Activated naive CD8-positive, alpha-beta T cell treated with anti-CD3 and anti-CD28 coated beads, Interleukin-2, amount 10 ng/mL, durations not matched to agents 7 days and 5 days (primary cell): ENCODE measurements at places on chromosomes 16 and 17. TPM values are rescaled to one million over a fixed set of nuclear protein-coding genes. Genes with fewer than 3 reads are reported as not detected.

GRCh38 chr17:38693700-38694329 lies 11.3 kb upstream of the MLLT6 start:
- no peaks in the 10 kb centered on the region for H3K36me3 ChIP-seq
- no peak overlapping the region for H3K4me3 ChIP-seq
- no peak for DNase-seq
- H3K27me3 ChIP-seq = no peaks in the 10 kb centered on the region
- no peak overlapping the region for H3K27ac ChIP-seq

DNA sequence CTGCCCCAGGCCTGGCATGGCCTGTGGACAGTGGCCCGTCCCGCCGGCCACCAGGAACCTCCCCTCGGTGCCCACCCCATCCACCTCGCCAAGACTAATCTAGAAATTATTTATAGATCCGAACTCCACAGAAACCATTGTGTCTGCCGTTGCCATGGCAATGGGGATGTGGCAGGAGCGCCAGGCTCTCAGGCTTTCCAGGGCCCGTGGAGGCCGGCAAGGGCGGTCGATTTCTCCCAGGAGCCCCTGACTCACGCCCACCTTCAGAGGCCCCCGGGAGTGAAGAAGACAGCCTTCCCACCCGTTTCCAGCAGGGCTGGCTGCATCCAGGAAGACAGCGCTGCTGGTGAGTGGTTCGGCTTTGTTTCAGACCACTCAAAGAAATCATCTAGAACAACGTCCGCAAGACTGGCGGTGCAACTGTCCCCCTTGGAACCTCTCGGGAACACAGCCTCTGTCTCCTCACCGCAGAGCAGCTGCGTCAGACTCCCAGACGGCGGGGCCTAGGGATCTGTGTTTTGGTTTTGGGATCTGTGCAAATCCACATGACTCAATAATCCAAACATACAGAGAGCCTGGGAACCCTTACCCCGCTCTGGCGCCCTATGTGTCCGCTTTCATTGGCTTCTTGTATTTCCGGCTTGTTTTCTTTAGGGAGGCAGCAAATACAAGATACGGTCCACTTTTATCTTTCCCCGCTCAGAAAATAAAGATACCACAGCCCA lies 48.5 kb upstream of the ZCCHC14 start:
- peaks cover 3% of the 10 kb centered on the region for H3K4me1 ChIP-seq
- H3K27ac ChIP-seq = no peak overlapping the region
- H3K27me3 ChIP-seq = peaks cover 34% of the 10 kb centered on the region
- no peak overlapping the region for H3K4me3 ChIP-seq

GRCh38 chr16:54336631-54337204 lies 50.1 kb upstream of the IRX3 start:
- DNase-seq = no peak
- peaks cover 10% of the 10 kb centered on the region for H3K27me3 ChIP-seq
- no peaks in the 10 kb centered on the region for H3K4me1 ChIP-seq
- no peak overlapping the region for H3K27ac ChIP-seq
- no peak overlapping the region for H3K4me3 ChIP-seq

DNA sequence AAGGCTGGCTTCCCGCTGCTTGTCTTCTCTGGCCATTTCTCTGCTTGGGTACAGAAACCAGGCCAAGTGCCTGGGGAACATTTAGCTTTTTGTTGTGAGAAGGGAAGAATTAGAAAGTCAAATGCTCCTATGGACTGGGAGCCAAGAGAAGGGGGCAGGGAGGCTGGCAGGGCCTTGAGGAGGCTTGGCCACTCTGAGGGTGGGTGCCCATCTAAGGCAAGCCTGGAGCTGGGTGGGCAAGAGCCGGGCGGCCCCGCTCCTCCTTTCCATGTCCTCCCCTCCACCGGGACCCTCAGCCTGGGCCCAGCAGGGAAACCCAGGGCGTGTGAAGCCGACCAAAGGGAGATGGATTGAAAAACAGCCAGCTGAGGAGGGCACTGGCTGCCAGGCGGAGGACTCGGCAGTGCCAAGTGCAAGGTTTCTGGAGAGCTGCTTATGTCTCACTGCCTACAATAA lies 69.4 kb downstream of the NTN1 start:
- no peaks in the 10 kb centered on the region for H3K4me1 ChIP-seq
- H3K36me3 ChIP-seq = no peaks in the 10 kb centered on the region
- DNase-seq = no peak
- no peak overlapping the region for H3K27ac ChIP-seq
- peaks cover 3% of the 10 kb centered on the region for H3K27me3 ChIP-seq
- H3K4me3 ChIP-seq = no peak overlapping the region

GRCh38 chr17:82599674-82600661 lies 48.3 kb downstream of the WDR45B start:
- no peak overlapping the region for H3K4me3 ChIP-seq
- no peak overlapping the region for H3K27ac ChIP-seq
- no peak for DNase-seq
- H3K27me3 ChIP-seq = no peaks in the 10 kb centered on the region

- no peaks in the 10 kb centered on the region for H3K36me3 ChIP-seq
- DNase-seq = no peak
- H3K27me3 ChIP-seq = no peaks in the 10 kb centered on the region
- H3K4me1 ChIP-seq = no peaks in the 10 kb centered on the region
- no peak overlapping the region for H3K27ac ChIP-seq
Measured at GRCh38 chr16:83019963-83020362, 393.2 kb downstream of the CDH13 start.

DNA sequence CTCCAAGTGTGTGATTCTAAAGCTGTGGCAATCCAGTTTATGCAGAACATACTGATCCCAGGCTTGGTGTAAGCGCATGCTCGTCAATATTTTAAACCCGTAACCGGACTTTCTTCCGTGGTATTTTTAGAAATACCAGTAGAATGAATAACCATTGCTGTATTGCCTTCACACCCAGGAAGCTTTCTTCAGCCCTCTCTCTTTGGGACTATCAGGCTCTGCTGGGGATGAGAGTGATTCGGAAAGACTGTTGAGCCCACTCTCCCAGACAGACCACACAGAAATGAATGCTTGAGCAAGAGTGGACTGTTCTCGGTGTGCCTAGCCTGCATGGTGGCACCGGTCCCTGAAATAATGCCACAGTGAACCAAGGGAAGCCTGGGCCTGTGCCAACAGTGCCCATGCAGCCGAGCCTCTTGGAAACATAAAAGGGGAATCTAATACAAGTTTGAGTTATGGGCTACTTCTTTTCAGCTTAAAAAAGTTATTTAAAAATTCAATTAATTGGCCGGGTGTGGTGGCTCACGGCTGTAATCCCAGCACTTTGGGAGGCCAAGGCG lies 89.9 kb upstream of the ELAC2 start:
- H3K27ac ChIP-seq = no peak overlapping the region
- no peak for DNase-seq
- H3K4me3 ChIP-seq = no peak overlapping the region
- H3K27me3 ChIP-seq = no peaks in the 10 kb centered on the region
- H3K36me3 ChIP-seq = no peaks in the 10 kb centered on the region
- no peaks in the 10 kb centered on the region for H3K4me1 ChIP-seq

- no peak overlapping the region for H3K27ac ChIP-seq
- no peaks in the 10 kb centered on the region for H3K36me3 ChIP-seq
- peaks cover 15% of the 10 kb centered on the region for H3K27me3 ChIP-seq
- no peaks in the 10 kb centered on the region for H3K4me1 ChIP-seq
Measured at GRCh38 chr16:52976539-52977167, 76.0 kb downstream of the CHD9NB start.

DNA sequence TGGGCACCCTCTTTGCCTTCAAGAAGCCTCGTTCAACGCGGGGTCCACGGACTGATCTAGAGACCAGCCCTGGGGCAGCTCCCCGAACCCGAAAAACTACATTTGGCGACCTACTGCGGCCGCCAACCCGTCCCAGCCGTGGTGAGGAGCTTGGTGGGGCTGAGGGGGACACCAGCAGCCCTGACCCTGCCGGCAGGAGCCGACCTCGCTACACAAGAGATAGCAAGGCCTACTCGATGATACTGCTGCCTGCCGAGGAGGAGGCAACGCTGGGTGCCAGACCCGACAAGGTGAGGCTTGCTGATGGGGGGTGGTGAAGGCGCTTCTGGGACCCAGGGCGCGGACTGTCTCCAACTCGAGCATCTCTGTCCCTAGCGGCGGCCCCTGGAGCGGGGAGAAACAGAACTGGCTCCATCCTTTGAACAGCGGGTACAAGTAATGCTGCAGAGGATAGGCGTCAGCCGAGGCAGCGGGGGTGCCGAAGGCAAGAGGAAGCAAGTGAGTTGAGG lies 5.6 kb downstream of the ACD start:
- H3K27ac ChIP-seq = peak overlapping the region; percentile 44
- H3K36me3 ChIP-seq = peaks cover 20% of the 10 kb centered on the region
- H3K4me3 ChIP-seq = no peak overlapping the region
- H3K4me1 ChIP-seq = peaks cover 14% of the 10 kb centered on the region

DNA sequence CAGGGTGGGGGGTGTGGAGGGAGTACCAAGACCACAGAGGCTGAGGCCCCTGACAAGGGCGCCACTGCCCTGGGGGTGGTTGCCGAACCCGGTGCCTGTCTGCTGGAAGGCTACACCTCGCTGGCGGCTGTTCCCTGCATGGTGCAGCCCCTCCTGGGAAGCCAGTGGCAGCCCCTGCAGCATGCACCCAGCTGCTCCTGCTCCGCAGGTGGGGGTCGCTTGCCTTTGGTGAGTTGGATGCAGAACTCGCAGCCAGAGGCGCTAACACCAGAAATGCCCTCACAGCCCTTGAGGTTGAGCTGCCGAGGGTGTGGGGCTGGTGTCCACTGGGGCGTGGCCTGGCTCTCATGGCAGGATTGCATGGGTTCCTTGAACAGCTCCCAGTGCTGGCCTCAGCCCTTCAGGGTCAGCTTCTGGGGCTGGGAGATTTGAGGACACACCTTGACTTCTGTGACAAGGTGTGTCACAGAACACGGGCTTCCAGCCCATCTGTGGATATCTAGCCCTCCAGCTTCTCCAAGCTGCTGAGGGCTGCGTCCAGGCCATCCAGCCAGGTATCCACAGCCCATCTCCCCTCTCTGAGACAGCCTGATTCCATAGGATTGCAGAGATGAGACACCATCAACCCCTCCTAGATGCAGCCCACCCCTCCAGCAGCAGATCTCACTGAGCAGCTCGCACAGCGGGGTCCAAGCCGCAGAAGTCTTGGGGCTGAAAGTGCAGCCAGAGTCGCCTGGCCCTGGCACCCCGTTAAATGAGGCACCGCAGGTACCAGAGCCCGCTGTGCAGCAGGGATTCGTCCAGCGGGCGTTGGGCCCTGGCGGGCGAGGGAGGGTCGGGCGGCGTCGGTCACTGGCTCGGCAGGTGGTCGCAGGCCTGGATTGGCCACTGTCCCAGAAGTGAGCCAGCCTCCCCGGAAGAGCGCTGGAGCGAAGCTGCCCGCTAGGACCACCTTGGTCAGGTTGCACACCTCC lies 586.3 kb downstream of the KCNJ18 start:
- H3K36me3 ChIP-seq = peaks cover 2% of the 10 kb centered on the region
- H3K27ac ChIP-seq = no peak overlapping the region
- no peaks in the 10 kb centered on the region for H3K4me1 ChIP-seq
- H3K4me3 ChIP-seq = no peak overlapping the region
- peaks cover 2% of the 10 kb centered on the region for H3K27me3 ChIP-seq
- DNase-seq = no peak

GRCh38 chr17:16534236-16534635 lies 34.8 kb downstream of the ZNF287 start:
- peaks cover 16% of the 10 kb centered on the region for H3K27me3 ChIP-seq
- no peak for DNase-seq
- H3K4me3 ChIP-seq = no peak overlapping the region
- no peak overlapping the region for H3K27ac ChIP-seq

DNA sequence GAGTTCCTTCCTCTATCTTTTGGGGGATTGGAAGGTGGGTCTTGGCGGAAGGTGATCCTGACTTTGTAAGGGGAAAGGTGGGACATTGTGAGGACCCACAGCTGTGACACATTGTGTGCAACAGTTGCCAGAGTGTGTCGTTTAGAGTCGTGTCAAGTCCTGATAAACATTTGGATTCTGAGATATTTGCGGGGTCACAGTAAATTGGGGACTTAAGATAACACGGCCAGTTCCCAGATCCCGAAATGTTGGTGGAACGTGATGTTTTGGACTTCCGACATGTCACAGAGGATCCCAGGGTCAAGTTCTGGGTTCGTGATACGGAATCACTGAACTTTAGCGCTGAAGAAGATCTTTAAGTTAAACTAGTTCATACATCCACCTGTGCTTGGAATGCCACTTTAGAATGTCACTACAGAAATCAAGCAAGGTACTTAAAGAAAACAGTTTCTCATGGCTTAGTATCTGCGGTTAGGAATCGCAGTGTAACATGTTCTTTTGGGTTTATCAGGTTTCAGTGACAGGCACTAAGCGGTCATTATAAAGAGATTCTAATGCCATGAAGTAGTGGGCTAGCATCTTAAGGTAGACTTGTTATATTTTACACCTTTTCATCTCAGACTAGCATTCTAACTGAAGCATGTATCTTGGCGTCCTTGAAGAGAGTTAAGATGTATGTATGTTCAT lies 815 bp downstream of the ATAD5 start:
- H3K4me3 ChIP-seq = peak overlapping the region; percentile 99
- H3K27me3 ChIP-seq = no peaks in the 10 kb centered on the region
- peaks cover 21% of the 10 kb centered on the region for H3K36me3 ChIP-seq
- H3K27ac ChIP-seq = peak overlapping the region; percentile 97

The C17orf78 gene
- total RNA-seq = not detected

The NCBP3 gene
- 48.3 TPM for total RNA-seq

The FAM171A2 gene
- total RNA-seq = 0.37 TPM

The PLCG2 gene
- 15.2 TPM for total RNA-seq

The HIGD1B gene
- total RNA-seq = not detected
